Testis (tissue), 5 donors: ENCODE measurements at places on chromosomes 16 and 17. TPM values are rescaled to one million over a fixed set of nuclear protein-coding genes. Genes with fewer than 3 reads are reported as not detected.
A peak's percentile ranks its signal among the peaks of the same experiment; 100 is the strongest.

DNA sequence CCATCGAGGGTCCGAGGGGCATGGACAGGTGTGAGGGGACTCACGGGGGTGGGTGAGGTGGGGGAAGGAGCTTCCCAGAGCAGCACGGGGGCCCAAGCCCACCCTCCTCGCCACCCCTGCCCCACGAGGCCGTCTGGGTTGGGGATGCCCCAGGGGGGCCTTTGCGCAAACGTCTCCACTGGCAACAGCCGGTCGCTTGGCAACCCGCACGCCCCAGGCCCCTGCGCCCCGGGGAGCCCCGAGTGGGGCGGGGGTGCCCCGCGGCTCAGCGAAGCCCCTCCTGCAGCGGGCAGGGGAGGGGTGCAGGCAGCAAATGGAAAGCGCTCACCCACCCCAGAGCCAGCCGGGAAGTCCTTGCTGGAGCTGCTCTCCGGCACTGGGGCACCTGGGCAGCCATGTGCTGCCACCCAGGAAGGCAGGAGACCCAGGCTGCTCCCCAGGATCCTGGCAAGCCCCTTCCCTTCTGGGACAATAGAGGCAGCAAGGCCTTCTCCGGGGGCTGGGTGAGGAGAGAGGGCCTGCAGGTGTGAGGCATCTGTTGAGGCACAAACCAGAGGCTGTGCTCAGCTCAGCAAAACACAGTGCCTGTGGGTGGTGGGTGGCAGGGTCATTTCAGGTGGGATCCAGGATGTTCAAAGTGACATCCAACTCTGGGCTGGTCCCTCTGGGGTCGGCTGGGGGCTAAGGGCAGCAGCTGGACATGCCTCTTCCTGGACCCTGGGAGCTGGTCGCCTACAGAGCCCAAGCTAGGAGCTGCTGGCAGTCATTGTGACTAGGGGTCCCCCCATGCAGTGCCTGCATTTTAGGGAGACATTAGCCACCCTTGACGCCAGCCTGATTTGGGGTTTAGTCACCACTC, 80.9 kb upstream of the CBX4 start:
- no peak for DNase-seq

DNA sequence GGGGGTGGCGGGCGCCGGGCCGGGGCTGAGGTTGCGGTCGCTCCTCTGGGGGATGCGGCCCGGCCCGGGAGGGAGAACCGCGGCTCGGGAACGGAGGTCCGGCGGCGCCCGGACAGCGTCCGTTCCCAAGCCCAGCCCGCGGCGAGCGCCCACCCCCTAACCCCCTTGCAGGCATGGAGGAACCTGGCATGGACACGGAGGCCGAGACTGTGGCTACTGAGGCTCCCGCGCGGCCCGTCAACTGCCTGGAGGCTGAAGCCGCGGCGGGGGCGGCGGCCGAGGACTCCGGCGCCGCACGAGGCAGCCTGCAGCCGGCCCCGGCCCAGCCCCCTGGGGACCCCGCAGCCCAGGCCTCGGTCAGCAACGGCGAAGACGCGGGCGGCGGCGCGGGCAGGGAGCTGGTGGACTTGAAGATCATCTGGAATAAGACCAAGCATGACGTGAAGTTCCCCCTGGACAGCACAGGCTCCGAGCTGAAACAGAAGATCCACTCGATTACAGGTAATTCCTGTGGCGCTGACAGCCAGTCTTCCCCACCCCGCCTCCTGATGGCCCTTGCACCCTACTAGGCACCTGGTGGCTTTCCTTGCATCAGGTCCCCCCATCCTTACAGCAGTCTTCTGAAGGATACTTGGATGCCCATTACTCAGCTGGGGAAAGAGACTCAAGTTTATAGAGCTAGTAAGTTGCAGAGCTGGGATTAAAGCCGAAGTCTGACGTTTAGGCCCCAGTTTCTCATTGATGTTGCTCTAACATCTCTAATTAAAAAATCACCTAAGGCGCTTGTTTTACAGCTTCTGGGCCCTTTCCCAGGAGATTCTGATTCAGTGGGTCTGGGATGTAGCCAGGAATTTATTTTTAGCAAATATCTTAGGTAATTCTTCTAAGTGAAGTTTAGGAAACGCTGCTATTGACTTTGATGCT, 514 bp downstream of the UBFD1 start:
- peak; percentile 39 for DNase-seq

The KCNJ2 gene
- 1.1 TPM for total RNA-seq

DNA sequence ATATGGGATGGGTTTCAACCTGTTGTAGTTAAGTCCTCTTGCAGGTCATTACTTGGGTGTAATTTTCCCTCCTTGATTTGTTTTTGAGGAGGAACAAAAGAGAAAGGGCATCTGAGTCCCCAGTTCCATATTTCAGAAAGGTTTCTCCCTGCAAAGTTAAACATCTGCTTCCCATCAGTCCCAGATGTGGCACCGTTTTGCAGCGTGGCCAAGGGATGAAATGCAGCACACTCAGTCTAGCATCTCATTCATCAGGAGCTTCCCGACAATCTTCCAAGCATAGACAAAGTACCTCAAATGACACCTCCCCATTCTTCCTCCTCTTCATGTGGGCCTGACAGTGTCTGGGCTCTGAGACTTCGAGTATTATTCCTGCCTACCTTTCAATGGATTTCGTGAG, 363.7 kb upstream of the SOX9 start:
- DNase-seq = no peak

DNA sequence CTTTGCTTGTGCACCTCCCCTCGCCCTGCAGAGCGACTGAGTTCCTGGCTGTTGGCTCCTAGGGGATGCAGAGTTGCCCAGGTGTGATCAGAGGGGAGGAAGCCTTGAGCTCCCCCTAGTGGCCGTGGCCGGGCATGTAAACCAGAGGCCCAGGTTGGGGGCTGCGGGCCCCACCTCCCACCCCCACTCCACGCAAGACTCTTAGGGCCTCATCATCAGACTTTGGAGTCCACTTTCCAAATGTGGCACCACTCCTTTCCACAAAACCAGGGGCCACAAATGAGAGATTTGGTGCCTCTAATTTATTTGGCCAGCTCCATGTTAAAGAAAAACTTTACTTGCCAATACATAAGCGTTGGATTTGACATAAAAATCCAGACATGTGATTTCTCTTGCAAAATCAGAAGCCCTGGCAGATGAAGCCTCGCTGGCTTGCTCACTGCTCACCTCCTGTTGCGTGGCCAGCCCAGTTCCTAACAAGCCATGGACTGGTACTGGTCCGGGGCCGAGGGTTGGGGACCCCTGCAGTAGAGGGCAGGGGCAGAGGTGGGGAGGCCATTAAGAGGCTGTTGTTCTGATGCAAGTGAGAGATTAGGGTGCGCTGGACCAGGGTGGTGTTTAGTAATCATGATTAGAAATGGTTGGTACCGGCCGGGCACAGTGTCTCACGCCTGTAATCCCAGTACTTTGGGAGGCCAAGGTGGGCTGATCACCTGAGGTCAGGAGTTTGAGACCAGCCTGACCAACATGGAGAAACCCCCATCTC, 28.7 kb upstream of the GAS7 start:
- peak; percentile 81 for DNase-seq

The NDRG4 gene
- 375 TPM for total RNA-seq

DNA sequence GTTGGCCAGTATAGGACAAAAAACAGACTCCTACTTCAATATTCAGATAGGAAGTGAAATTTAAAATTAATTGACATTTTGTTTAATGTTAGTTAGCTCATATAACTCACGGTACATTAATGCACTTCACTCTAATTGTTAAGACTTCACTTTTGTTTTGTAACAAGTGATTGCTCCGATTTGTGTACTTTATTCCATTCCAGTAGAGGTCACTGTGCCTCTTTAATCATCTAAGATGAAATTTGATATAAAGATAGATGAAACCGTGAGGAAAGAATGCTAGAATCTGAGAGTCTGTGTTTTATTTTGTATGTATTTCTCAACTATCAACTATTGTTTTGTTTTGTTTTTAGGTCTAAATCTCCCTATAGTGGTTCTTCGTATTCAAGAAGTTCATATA, 29.0 kb downstream of the RBBP6 start:
- no peak for DNase-seq

DNA sequence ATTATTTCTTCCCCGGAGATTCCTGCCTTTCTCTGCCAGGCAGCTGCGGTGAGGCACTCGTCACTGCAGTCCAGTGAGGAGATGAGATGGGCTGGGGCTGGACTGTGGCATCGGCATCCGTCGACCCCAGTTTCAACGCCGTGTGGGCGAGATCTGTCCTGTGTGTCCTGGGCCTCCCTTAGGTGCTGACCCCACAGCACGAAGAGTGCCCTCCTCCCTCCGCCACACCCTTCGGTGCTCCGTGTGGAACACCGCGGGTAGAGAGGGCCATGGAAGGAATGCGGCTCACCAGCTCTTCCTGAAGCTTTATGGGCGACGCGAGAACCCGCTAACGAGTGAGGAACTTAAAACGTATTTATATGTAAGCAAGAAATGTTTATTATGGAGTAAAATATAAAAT, 17.6 kb downstream of the ACSF3 start:
- DNase-seq = no peak

- no peak for DNase-seq
Observed at GRCh38 chr17:75568412-75569255, 19.0 kb upstream of the MYO15B start.

The WNT9B gene
- total RNA-seq = 0.50 TPM

GRCh38 chr17:78645421-78646295, 68.5 kb upstream of the DNAH17 start:
- DNase-seq = peak; percentile 52

- DNase-seq = peak; percentile 80
Observed at GRCh38 chr16:8720080-8720966, 45.9 kb downstream of the ABAT start.

The PRAC1 gene
- not detected for total RNA-seq

DNA sequence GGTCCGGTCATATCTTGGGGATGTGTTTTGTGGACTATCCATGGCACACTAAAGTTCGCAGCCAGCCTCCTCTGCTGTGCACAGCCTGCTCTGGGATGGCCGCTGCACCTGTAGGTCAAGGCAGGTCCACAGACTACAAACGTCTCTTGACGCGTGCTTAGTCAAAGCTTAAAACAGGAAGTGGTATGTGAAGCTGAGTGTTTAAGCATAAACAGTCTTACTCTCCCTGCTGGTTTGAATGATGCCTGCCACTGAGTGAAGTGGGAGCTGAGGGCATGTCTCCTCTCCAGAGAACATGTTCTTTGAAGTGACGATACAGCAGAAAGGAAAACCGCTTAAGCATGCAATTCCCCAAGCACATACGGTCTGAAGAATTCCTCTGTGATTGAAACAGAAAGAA, 365.6 kb downstream of the SLC39A11 start:
- DNase-seq = no peak

The KRTAP4-1 gene
- total RNA-seq = not detected

GRCh38 chr17:63657786-63658185, 35.6 kb downstream of the MAP3K3 start:
- DNase-seq = no peak

DNA sequence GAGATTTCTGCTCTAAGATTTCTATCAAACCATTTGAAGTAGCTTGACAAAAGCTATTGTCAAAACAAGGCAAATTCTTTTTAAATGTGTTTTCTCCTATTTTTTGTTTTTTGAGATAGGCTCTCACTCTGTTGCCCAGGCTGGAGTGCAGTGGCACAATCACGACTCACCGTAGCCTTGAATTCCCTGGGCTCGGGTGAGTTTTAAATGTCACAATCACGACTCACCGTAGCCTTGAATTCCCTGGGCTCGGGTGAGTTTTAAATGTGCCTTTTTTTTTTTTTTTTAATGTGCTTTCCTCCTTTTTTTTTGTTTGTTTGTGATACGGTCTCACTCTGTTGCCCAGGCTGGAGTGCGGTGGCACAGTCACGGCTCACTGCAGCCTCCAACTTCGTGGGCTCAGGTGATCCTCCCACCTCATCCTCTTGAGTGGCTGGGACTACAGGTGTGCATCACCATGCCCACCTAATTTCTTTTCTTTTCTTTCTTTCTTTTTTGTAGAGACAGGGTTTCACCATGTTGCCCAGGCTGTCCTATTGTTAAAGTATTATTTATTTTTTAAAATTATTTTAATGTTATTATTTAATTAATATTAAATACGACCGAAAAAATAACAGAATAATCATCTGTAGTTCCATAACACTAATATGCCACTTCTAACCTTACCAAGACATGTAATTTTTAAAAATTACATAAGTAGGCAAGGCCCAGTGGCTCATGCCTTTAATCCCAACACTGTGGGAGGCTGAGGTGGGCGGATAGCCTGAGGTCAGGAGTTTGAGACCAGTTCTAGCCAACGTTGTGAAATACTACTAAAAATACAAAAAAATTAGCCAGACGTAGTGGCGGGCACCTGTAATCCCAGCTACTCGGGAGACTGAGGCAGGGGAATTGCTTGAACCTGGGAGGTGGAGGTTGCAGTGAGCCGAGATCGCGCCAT, 69.7 kb upstream of the FA2H start:
- DNase-seq = no peak

GRCh38 chr17:79434215-79434614, 176.6 kb downstream of the RBFOX3 start:
- DNase-seq = no peak

- DNase-seq = no peak
Observed at GRCh38 chr16:2856061-2856670, 1.8 kb downstream of the PRSS22 start.

GRCh38 chr17:78250891-78251772, 19.7 kb downstream of the TMEM235 start:
- DNase-seq = peak; percentile 85

The RANBP10 gene
- 23.0 TPM for total RNA-seq

The DYNLRB2 gene
- 153 TPM for total RNA-seq

The P2RX5 gene
- total RNA-seq = 3.0 TPM

- DNase-seq = peak; percentile 27
Observed at GRCh38 chr16:24309258-24310142, 53.4 kb downstream of the CACNG3 start.

- no peak for DNase-seq
Observed at GRCh38 chr17:9880582-9880999, 24.5 kb downstream of the RCVRN start.

- no peak for DNase-seq
Observed at GRCh38 chr16:55917373-55918160, 42.4 kb upstream of the CES5A start.

The SLC16A6 gene
- total RNA-seq = 1.5 TPM

The TLCD3B gene
- 82.7 TPM for total RNA-seq

DNA sequence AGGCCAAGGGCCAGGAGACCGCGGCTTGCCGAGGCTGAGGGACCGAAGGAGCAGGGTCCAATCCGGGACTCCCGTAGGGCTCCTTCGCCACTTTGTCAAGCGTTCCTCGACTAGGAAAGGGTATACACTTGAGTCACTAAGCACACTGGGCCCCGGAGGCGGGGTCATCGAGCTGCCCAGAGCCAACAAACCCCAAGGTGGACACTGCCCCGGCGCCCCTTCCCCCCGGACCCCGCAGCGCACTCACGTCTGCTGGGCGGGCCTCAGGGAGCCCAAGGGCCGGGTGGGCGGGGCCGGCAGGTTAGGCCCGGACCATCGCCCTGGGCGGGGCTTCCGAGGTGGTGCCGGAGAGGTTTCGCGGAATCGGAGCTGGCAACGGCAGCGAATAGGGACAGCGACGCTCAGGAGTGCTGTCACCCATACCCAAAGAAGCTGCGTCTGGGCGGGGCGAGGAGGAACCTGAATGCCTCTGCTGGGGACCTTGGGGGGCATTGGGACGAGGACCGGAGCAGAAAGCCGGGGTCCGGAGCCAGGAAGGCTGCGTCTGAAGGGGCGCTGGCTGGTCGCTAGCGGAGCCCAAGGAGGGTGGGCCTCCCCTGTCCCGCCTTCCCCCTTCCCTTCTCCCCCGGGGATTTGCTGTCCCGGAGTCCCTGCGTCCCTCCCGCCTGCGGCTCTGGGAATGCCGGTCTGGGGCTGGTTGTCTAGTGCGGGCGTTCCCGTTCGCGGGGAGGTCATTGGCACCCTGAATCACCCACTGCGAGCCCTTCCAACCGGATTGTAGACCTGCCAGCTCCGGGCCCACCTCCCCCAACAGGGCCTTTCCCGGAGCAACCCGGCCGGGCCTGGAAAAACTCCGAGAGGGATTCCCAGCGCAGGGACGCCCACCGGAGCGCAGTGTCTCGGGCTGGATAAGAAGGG, 118.2 kb upstream of the SMURF2 start:
- DNase-seq = peak; percentile 29

The COG1 gene
- total RNA-seq = 58.3 TPM

The CAPNS2 gene
- total RNA-seq = 1.0 TPM

The IQCK gene
- total RNA-seq = 77.8 TPM
